ENCODE measurements at places on chromosomes 6 and 20. TPM values are rescaled to one million over a fixed set of nuclear protein-coding genes. Genes with fewer than 3 reads are reported as not detected.

DOK5 gene
- total RNA-seq = 0.80 TPM

TRAM2 gene
- 21.2 TPM for total RNA-seq

CRISP3 gene
- total RNA-seq = not detected

SPTLC3 gene
- 12.5 TPM for total RNA-seq

DNA sequence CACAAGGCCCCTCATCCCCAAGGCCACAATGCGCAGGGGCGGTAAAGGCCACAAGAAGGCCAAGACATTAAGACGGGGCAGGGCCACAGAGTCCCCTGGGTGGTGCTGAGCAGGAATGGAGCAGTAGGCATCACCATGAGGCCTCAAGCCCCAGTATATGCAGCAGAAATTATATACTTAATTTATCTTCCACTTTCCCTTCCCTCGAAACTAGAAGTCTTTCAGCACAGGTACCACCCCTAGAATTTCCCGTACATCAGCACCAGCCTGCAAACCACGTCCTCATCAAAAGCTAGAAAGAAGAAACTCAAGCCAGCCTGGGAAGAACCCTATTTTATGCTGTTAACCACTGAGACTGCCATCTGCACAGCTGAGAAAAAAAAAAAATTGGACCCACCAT is 89.4 kb downstream of the PLG start:
- no peak overlapping the region for H3K4me3 ChIP-seq
- no peak overlapping the region for H3K27ac ChIP-seq
- H3K4me1 ChIP-seq = no peaks in the 10 kb centered on the region
- DNase-seq = no peak

DNA sequence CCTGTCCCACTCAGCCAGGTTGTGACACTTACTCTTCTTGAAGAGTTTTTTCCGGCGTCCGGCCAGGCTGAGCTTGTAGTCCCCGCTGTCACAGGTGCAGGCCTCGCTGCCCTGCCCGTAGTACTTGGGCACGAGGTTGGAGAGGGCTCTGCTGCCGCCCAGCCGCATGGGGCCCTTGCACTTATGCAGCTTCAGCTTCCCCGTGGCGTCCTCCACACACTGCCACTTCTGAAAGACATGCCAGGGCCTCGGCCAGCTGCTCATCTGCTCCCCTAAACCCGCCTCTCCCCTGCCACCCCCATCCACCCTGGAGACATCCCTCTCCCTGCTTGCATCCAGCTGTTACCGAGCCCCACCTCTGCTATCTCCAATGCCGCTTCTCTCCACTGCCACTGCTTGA is 113.1 kb downstream of the SULF2 start:
- H3K4me1 ChIP-seq = no peaks in the 10 kb centered on the region
- H3K4me3 ChIP-seq = no peak overlapping the region
- no peak for DNase-seq
- no peak overlapping the region for H3K27ac ChIP-seq
- H3K27me3 ChIP-seq = no peaks in the 10 kb centered on the region

GRCh38 chr6:82607998-82608725 is 244.5 kb downstream of the TPBG start:
- no peak overlapping the region for H3K27ac ChIP-seq
- no peak overlapping the region for H3K4me3 ChIP-seq
- H3K4me1 ChIP-seq = no peaks in the 10 kb centered on the region
- DNase-seq = no peak

DNA sequence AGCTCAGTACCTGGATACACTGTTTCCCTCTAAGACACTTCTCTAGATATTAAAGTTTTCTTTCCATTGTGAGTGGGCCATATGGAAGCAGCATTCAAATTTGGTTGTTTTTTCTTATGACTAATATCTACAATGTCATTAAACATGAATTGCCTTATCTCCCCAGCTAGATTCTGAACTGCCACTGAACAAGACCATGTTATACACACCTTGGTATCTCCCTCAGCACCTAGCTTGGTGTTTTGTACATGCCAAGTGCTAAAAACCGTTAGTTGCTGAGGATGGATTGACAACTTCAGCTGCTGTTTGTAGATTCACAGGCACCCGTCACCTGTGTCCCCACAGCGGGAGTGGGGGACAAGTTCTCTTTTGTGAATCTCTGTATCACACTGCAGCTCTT is 131.1 kb downstream of the KIF13A start:
- H3K4me1 ChIP-seq = no peaks in the 10 kb centered on the region
- H3K27ac ChIP-seq = no peak overlapping the region
- H3K4me3 ChIP-seq = no peak overlapping the region
- H3K27me3 ChIP-seq = no peaks in the 10 kb centered on the region

DNA sequence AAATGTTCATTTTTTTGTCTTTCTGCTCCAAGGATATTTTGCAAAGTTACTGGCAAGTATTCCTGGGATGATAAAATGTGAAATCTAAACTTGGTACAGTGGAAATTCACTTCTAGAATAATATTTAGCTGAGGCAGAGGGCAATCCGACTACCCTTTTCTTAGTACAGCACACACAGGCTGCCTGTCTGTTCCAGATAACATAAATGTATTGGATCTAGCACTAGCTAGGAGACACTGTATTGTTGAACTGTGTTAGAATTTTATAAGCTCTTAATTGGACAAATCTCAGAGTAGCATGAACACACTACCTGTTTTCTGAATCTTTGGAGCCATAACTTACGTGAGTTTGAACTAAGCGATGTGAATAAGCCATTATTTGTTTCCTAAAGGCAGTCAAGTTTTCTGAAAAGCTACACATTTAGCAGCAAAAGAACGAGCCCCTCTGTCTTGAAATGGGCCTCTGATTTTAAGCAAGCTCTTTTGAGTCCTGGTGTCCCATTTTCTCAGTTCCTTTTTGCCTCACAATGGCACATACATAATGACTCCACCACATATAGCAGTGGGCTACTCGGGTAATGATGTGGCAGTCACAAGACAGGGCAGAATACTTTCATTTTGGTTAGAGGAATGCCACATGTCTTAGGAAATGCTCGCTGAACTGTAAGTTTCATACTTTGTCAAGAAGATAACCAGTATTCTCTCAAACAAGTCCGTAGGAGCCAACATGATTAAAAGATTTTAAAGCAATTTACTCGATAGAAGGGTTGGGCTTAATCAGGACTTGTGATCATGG is 116.5 kb upstream of the ESR1 start:
- H3K27me3 ChIP-seq = no peaks in the 10 kb centered on the region
- no peak overlapping the region for H3K4me3 ChIP-seq
- peak overlapping the region; percentile 34 for H3K27ac ChIP-seq
- no peak for DNase-seq

DNA sequence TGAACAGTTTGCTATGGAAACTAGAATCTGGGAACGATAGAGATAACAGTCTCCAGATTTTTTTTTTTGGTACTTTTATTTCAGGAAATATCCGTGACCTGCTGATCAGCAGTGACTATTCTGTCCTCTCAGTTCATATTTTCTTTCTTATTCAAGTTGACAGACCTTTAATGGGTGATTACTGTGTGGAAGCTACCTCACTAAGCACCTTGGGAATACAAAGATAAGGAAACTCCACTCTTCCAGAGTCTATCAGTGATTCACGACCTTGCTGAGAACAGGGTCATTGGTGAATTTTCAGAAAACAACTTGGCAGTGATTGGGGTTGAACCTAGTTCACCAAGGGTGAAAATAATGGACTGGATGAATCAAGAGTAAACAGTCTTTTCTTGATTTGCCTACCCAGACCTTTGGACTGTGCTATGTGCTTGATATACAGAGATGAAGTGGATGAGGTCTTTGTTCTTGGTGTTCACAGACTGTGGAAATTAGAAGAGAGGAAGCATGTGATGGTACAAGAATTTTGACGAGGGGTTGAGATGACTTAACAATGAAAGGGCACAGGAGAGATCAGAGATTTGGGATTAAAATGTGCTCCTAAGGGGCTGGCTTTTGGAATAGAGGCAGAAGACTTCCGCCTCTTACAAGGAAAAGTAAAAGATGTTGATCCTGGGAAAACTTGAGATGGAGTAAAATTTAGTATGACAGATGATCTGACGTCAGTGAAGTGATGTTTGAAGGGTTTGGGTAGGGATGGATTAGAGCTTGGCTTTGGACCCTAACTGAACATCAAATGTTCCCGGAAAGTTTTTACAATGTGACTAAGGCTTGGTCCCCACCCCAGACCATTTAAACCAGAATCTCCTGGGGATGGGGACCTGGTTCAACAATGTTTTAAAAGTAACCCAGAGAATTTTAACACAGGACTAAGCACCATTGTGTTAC is 1.2 kb downstream of the KAT14 start:
- no peaks in the 10 kb centered on the region for H3K36me3 ChIP-seq
- H3K27me3 ChIP-seq = no peaks in the 10 kb centered on the region
- peak overlapping the region; percentile 94 for H3K4me3 ChIP-seq

DNA sequence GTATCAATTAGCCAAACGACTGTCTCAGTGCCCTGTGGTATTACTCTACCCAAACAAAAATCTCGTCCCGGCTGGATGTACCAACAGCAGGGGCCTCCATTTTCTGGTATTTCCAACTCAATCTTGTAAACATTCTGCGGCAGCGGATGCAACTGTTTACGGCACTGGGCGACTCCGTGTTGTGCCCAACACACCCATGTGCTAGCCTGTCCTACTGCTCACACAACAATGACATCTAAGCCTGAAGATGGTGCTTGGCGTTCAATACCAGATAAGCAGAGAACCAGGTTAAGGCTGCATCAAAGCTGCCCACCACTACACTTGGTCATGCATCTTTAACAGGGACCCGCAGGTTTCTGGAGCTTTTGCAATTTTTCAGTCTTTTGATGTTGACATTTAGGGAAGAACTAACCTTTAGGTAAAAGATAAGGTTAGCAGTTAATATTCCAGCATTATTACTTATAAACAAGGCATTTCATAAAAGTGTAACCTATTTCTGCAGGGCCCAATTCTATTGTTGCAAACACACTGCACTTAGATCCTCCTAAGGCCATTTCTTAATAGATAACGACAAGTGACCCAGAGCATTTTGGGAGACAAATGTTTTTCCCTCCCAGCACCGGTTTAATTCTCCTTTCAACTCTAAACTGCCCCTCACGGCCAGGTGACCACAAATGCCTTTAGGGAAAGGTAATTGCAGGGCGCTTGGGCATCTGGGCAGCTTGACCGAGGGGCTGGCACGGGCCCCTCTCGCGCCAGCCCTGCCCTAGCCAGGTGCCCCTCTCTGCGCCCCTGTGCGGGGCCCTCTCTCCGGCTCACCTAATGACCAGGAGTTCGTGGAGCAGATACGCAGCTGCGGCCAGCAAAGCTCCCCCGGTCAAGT is 945 bp downstream of the FAXC start:
- H3K36me3 ChIP-seq = no peaks in the 10 kb centered on the region
- H3K4me1 ChIP-seq = peaks cover 4% of the 10 kb centered on the region
- no peak overlapping the region for H3K27ac ChIP-seq

- H3K27ac ChIP-seq = no peak overlapping the region
- H3K4me3 ChIP-seq = peak overlapping the region; percentile 53
- peaks cover 6% of the 10 kb centered on the region for H3K4me1 ChIP-seq
- DNase-seq = no peak
- peaks cover 1% of the 10 kb centered on the region for H3K36me3 ChIP-seq
- H3K27me3 ChIP-seq = peaks cover 42% of the 10 kb centered on the region
Measured at GRCh38 chr20:64038224-64038564, 2.2 kb downstream of the C20orf204 start.

GRCh38 chr20:53493311-53493857 is 100.3 kb downstream of the ZNF217 start:
- no peaks in the 10 kb centered on the region for H3K27me3 ChIP-seq
- H3K4me1 ChIP-seq = no peaks in the 10 kb centered on the region
- DNase-seq = no peak
- no peak overlapping the region for H3K4me3 ChIP-seq
- H3K27ac ChIP-seq = no peak overlapping the region
- no peaks in the 10 kb centered on the region for H3K36me3 ChIP-seq

DNA sequence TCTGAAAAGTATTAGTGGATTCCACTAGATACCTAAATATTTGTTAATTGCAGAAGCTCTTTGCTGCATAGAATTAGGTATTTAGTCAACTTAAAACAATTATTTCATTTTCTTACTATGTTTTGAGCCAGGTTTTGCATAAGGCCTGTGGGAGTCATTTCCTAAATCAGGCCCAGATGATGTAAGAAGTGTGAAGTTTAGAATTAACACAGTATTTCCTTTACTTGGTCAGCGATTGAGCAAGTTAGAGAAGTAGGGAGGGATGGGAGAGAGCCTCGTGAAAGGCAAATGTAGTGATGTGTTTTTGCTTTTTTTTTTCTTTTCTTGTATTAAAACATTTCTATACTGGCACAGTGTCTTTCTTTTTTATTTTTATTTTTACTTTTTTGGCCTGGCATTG is 711.1 kb downstream of the HDGFL1 start:
- H3K36me3 ChIP-seq = no peaks in the 10 kb centered on the region
- H3K4me1 ChIP-seq = no peaks in the 10 kb centered on the region
- no peak for DNase-seq

GRCh38 chr6:132251711-132252110 is 149.6 kb downstream of the MOXD1 start:
- no peak overlapping the region for H3K27ac ChIP-seq
- no peaks in the 10 kb centered on the region for H3K27me3 ChIP-seq
- H3K4me3 ChIP-seq = no peak overlapping the region
- DNase-seq = no peak
- H3K36me3 ChIP-seq = no peaks in the 10 kb centered on the region
